Fibroblast of lung (primary cell): ENCODE measurements at places on chromosomes 6 and 20. TPM values are rescaled to one million over a fixed set of nuclear protein-coding genes. Genes with fewer than 3 reads are reported as not detected.

DNA sequence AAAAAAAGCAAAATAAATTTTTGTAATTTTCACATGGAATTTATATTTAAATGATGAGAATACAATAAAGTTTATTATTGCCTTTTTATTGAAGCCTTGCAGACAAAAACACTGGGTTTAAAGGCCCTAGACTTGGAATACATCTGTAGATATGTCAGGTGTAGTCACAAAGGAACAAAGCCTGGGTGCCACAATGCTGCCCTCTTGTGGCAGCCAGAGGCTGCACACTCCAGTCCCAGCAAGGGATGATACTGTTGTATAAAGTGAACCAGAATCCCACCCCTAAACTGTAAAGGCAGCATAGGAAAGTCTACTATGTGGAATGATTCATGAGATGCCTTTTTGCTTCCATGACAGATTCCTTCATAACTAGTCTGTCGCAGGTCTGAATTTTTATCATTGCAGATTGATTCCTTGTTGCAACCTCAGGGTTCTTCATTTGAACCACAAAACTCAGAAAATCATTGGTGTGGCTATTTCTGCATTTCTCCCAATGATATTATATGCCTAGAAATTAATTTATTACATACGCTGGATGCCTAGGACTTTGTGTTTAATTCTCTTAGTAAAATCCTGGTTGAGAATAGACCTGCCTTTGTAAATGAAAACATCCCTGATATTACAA lies 37.0 kb downstream of the MAK start:
- peak; percentile 33 for DNase-seq

- no peak for DNase-seq
These were observed 20.4 kb upstream of the MICB start for GRCh38 chr6:31477521-31477920.

DNA sequence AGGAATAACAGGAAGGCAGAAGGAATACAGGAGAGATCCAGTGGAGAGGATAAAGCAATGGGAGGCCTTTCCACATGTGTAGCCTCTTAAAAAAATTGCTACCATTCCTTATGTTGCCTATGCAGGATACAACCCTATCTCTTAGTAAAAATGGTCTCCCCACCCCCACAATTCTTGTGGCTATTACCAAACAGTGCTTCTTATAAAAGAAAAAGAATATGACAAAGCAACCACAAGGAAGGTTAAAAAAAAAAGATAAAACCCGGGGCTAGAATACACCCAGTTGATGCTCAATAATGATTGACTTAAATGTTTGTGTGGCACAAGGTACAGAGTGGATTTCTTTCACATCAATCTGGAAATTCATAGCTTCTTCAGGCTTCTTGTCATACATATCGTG lies 250.9 kb downstream of the HIVEP2 start:
- no peak for DNase-seq

GRCh38 chr6:34068462-34069044 lies 77.3 kb downstream of the GRM4 start:
- no peak for DNase-seq

DNA sequence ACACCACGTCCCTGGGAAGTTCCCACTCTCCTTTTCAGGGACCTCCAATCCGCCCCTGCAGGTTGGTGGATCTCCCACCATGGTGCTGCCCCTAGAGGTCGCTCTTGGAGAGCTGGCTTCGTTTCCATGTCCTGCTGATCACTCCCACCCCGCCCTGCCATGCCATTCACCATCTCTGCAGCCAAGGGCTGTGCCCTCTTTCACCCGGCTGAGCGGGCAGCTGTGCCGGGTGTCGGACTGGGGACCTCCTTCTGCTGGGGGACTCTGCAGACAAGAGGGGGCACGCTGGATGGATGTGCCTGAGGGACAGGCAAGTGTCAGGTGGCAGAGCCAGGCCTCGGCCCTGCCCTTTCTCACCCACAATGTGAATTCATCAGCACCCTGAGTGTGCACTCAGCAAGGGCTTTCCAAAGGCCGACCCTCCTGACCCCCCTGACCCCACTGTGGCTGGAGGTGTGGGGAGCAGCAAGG lies 347.0 kb downstream of the CDH4 start:
- no peak for DNase-seq

DNA sequence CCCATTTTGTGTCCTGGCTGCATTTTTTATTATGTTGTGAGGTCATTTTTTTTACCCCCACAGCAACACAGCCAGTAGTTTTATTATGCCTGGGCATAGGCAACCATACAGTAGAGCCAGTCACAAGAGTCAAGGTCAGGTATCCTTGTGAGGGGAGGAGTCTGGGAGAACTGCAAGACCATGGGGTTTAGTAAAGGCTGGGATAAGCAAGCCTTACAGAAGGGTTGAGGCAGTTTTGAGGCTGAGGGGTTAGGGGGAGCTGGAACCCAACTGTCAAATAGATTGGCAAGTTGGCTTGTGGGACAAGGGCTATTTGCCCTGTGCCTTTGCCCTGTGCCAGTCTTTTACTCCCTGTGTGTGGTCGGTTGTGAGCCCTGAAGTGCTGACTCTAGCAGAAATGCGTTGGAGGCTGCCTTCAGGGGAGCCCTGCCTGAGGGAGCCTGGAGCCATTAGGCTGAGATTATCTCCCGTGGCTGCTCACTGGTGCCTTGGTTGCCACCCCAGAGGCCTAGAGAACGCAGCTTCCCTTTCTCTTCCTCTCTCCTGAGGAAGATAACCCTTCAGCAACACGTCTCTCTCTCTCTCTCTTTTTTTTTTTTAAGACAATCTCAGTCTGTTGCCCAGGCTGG lies 31.1 kb downstream of the RALY start:
- no peak for DNase-seq

- no peak for DNase-seq
These were observed 150.2 kb downstream of the LRFN2 start for GRCh38 chr6:40436685-40437604.

DNA sequence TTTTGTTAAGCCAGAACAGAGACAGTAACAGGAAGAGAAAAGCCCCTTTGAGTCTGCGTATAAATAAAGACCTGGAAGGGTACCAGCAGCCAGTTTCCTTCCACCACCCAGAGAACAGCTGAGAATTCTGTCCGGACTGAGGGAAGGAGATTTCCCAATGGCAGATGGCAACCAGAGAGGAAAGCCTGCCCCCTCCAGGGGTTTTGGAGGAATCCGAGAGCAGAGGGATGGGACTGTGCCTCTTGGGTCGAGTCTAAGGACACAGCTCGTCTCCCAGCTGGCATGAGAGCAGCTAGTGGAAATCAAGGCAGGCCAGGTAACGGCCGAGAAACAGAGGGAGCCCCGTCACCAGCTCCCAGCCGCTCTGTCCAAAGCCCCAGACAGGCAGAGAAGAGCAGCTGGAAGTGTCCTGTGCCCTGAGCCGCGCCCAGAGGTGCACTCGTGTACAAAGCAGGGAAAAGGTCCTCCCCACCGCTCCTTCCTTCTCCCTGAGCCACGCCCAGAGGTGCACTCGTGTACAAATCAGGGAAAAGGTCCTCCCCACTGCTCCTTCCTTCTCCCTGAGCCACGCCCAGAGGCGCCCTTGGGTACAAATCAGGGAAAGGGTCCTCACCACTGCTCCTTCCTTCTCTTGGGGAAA lies 134.0 kb upstream of the SNX9 start:
- no peak for DNase-seq

DNA sequence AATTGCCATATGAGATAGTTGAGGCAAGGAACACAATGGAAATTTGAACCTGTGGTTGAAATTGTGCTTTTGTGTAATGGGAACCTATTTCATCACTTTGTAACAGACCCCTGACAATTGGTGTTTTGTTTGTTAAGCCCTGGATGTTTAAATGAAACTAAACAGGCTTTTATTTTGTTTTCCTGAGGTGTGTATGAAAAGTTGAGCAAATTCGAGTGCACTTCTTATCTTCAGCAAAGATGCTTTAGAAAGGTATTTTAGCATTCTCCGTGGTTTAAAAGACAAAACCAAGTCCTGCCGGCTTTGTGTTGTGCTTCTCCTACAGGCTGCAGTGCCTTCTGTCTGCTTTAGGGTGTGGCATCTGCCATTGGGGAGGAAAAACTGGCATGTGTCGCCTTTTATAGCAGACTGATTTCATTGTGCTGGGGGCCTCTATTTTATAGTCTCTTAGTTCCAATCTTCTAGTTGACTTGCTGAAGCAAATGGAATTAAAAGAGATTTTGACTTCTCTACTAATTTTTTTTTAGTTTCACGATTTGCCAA lies 2.2 kb upstream of the ARID1B start:
- no peak for DNase-seq

GRCh38 chr6:105785066-105785811 lies 300.9 kb upstream of the PRDM1 start:
- DNase-seq: no peak

DNA sequence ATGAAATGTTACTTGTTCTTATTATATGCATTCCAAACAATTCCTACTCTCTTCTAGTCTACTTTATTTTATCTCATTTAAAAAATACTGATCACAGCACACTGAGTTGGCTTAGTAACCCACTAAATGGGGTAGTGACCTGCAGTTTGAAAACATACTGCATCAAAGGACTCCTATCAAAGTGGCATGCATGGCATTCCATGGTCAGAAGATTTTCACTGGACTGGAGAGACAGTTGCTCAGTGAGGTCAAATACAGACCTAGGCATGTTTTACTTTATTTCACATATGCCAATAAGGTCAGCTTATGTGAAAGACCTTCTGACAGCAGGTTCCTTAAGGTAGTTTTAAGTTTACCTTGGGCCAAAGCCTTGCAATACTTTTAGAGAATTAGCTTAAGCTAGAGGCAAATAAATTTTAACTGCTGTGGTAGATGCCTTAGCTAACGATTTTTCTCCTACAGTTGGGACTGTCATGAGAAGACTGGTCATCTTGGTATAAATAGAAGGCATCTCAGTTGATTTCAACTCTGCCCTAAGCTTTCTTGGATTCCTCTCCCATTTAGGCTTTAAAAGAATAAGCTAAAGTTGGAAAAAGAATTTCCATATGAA lies 35.1 kb downstream of the TPD52L1 start:
- peak; percentile 35 for DNase-seq

DNA sequence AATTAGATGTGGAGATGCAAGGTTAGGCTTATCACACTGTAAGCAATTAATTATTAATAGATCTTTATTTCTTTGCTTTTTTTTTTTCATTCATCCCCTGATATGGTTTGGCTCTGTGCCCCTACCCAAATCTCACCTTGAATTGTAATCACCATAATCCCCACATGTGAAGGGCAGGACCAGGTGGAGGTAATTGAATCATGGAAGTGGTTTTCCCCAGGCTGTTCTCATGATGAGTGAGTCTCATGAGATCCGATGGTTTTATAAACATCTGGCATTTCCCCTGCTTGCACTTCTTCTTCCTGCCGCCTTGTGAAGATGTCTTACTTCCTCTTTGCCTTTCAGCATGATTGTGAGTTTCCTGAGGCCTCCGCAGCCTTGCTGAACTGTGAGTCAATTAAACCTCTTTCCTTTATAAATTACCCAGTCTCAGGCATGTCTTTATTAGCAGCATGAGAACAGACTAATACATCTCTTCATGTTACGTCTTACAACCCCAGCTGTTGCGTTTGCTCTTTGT lies 333.8 kb downstream of the CDH26 start:
- no peak for DNase-seq

DNA sequence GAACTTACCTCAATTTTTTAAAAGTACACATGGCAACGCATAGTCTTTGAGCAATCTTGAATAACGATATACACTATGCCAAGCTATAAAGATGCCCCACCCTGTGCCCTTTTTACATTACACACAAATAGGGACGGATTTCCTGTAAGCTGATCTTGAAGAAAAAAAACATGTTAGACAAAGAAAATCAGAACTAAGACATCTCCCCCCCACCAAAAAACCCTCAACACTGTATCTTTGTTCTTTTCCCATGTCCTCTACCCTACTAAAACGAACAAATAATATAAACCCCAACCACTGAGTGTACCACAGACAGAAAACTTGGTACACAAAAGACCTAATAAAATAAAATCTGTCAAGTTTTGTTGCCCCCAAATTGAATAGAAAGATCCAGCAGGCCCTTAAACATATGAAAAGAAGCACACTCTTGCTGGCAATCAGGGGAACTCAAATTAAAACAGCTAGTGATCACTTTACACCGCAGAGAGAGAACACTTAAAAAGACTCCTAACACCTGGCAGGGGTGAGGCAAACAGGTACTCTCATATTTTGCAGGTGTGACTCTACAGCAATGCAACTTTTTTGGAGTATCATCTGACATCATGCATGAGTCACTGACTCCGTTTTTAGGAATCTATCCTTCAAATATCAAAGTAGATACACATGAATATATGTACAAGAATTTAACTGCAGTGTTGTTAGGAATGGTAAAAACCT lies 29.6 kb downstream of the BACH2 start:
- no peak for DNase-seq

DNA sequence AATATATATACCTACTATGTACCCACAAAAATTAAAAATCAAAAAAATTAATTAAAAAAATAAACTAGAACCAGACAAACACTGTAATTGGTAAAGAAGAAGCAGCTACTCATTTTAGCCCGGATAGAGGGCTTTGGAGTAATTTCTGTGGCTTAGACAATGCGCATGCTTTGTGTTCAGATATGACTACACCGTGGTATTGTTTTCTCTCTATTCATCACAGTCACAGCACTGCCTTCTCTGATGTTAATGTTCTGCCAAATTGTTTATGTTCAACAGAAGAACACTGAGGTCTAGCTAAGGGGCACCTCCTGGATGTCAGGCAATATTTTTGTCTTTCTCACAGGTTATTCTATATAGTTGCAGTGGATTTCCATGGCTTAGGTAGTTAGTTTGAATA lies 77.5 kb upstream of the GJE1 start:
- no peak for DNase-seq

DNA sequence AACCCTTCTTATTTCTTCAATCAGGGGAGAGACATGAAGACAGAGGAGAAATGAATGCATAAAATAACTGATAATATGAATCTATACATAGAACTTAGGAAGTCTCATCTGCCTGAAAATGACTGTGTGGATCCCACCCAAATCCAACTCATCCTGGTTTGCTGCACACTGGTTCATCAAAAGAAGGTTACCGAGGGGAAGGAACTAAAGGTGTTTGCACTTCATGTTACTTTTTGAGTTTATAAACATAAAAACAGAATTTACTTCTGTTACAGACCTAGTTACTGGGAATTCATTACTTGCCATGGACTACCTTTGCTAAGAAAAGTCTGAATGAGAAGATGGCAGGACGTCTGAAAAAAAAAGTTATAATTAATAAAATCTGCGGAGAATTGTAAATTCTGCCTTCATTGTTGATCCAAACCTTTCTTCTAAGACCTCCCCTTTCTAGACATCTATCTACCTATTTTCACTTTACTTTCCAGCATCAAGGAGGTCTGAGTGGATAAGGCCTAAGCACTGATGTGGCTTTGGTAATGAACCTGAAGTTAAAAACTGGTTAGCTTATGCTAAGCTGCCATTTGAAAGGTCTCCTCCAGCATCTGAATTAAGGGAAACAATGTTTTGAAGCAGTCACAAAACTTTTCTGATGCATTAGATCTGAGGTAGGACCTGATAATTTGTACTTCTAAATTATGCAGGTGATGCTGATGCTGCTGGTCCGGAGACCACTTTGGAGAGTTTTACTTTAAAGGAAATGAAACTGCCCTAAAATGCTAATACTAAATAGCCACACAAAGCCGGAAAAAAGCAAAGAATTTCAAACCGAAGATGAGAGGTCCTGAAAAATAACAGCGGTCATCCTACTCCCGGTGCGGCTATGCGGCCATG lies 84.0 kb downstream of the HFE start:
- DNase-seq: peak; percentile 15

The DNAH8 gene
- total RNA-seq: under 0.01 TPM in 2 replicates

The IFNGR1 gene
- total RNA-seq: 102 and 123 TPM in 2 replicates

The HMGCLL1 gene
- total RNA-seq: 0.51 and 0.83 TPM in 2 replicates

The LCA5 gene
- total RNA-seq: 5.6 and 7.8 TPM in 2 replicates

The ABHD16B gene
- total RNA-seq: not detected in 2 replicates

The OOEP gene
- total RNA-seq: 0.17 TPM in 1 of 2 replicates, not detected in the other

The FAM229B gene
- total RNA-seq: 10.0 and 20.3 TPM in 2 replicates

The RAB44 gene
- under 0.01 TPM in 2 replicates for total RNA-seq

The GPR6 gene
- not detected in 2 replicates for total RNA-seq

The TOX2 gene
- total RNA-seq: 4.4 and 5.9 TPM in 2 replicates
